Right renal pelvis (tissue), 4 donors: ENCODE measurements at places on chromosomes 5 and 9. TPM values are rescaled to one million over a fixed set of nuclear protein-coding genes. Genes with fewer than 3 reads are reported as not detected.

DNA sequence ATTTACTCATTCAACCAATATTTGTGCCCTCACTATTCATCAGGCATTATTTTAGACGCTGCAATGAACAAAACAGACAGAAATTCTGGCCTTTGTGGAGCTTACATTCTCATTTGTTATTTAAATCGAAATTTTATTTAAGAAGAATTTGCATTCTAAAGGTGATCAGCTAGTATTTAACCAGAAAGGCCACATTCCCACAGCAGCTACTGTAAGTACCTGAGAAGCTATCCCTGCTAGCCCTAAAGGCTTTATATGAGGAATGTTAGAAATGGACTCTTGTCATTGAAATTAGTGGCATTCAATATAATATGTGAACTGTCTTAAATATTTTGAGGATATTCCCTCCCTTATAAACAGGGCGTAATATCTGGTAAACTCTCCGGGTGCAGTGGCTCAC lies 35.0 kb upstream of the GOLM1 start:
- DNase-seq = no peak

GRCh38 chr5:107389130-107389774 lies 281.5 kb downstream of the EFNA5 start:
- DNase-seq = peak; percentile 43

- no peak for DNase-seq
These were observed 560.0 kb downstream of the BNC2 start for GRCh38 chr9:16310278-16311110.

- no peak for DNase-seq
These were observed 116.8 kb downstream of the ARHGAP26 start for GRCh38 chr5:142886956-142887355.

DNA sequence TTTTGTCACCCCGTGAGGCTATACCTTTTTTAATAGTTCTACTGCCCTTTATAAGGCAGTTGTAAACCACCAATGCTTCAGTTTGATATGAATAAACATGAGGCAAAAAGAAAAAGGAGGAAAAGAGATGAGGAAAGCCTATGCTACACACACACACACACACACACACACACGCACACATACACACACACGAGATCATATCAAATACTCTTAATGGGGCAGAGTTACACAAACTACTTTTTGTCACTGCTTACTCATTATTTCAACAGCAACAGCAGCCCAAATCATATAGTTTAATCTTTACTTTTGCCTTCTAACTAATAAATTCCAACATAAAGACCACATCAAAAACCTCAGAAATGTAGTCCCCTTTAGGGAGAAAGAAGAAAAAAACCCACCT lies 116.8 kb upstream of the PAM start:
- DNase-seq = no peak

Gene PCDHAC1
- polyA plus RNA-seq = not detected

Gene STOML2
- polyA plus RNA-seq = 125 TPM
